ENCODE measurements at places on chromosomes 16 and 17.

DNA sequence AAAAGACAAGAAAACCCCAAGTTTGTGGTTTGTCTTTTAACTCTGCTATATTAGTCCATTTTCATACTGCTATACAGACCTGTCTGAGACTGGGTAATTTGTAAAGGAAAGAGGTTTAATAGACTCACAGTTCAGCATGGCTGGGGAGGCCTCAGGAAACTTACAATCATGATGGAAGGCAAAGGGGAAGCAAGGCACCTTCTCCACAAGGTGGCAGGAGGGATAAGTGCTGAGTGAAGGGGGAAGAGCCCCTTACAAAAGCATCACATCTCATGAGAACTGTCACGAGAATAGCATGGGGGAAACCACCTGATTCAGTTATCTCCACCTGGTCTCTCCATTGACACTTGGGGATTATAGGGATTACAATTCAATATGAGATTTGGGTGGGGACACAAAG, 13.5 kb upstream of the ADAM11 start:
- DNase-seq, result no peak

DNA sequence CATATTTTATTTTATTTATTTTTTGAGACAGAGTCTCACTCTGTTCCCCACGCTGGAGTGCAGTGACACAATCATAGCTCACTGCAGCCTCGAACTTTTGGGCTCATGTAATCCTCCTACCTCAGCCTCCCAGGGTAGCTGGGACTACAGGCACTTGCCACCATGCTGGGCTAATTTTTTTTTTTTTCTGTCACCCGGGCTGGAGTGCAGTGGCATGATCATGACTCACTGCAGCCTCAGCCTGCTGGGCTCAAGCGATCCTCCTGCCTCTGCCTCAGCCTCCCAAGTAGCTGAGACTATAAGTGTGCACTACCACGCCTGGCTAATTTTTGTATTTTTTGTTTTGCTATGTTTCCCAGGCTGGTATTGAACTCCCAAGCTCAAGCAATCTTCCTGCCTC, 17.1 kb downstream of the UNC45B start:
- no peak for DNase-seq

DNA sequence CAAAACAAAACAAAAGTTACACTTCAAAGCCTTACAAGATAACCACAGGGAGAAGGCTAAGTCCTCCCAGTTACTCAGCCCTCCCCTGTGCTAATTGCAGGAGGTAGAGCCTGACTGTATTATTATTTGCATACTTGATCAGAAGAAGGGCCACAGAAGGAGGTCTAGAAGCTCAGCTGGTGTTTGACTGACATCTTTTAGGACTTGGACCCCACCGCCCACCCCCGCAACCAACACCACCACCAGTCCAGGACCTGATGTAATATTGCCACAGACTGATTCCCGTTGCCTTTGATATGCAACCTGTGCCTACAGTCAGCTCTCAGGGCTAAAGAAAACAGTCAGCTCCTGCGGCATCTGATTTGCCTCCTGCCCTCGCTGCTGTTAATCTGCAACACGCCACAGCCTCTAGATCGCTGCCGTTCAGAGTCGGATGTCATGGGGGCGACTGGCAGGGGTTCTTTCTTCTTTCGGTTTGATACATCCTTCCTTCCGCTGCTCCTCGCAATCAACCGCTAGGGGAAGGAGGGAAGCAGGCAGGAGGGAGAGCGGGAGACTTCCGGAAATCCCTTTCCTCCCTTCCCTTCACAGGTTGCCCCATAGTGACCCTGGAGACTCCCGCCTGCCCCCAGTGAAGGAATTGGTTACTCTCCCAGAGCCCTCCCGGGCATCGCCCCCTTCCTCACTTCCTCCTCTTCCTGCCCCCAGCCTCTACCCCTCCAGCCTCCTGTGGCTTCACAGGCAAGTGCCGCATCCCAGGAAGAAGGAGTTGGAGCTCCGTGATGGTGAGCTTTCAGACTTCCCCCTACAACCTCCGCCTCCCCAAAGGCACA, 90.5 kb upstream of the SOX9 start:
- peak; percentile 39 for DNase-seq

GRCh38 chr16:88672776-88673175, 9.9 kb upstream of the MVD start:
- DNase-seq, result no peak

DNA sequence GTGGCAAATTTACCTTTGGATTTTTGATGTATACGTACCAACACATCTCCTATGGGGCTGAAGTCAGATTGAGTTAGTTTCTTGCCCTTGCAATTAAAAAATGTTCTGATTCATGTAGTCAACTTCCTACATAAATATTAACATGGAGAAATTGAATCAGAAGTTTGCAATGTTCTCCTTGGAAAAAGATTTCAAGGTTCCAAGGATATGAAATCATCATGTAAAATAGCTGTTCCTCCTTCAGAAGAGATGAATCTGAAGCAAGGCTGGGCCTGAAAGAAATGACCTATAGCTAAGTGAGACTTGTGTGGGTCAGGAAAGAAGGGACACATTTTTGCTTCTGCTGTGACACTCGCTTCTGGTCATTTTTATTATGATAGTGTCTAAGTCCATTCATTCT, 131.7 kb downstream of the RGS9 start:
- DNase-seq, result no peak

- DNase-seq, result no peak
Observed at GRCh38 chr16:61909074-61909473, 127.2 kb downstream of the CDH8 start.

GRCh38 chr16:24174957-24175356, 81.2 kb upstream of the CACNG3 start:
- DNase-seq, result no peak

- DNase-seq, result no peak
Observed at GRCh38 chr17:19470530-19471261, 59.7 kb downstream of the RNF112 start.

DNA sequence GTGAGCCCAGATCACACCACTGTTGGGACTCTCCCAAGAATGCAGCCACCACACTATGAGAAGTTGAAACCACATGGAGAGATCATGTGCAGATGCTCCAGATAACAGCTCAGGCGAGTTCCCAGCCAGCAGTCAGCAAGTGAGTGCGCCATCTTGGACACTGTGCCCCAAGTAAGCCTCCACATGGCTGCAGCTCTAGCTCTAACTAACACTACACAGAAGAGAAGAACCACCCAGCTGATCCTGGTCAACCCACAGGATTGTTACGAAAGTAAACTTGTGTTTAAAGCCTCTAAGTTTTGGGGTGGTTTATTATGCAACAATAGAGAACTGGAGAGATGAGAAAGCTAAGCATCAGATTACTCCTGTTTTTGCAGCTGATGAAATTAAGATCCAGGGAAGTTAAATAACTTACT, 25.8 kb downstream of the SLC38A7 start:
- peak; percentile 8 for DNase-seq

GRCh38 chr16:1871974-1872635, at the start of gene MEIOB:
TSS of gene MEIOB (minus strand) at chr16:1872164. CDS start at chr16:1868175, 3,989 bp downstream.
- no peak for DNase-seq

DNA sequence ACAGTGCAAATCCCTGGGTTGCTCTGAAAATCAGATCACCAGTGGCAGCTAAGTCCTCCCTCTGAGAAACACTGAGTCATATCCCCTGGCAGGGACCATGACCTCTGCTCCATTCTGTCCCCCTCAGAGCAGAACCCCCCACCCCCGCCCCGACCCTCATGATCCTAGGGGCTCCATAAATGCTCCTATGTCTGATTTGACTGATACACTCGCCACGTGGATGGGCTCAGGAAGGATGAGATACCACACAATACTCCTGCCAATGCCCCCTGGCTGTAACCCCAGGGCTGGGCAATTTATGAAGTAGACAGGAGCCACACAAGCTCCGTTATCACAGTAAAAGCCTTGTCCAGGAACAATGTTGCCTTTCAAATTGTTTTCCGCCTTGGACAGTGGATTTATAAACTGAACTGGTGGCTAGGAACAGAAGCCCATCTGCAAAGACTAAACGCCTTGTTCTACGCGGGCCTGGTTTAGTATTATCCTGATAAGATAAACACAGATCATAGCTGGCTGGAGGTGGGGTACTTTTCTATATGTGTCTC, 394.8 kb downstream of the SLC39A11 start:
- no peak for DNase-seq

DNA sequence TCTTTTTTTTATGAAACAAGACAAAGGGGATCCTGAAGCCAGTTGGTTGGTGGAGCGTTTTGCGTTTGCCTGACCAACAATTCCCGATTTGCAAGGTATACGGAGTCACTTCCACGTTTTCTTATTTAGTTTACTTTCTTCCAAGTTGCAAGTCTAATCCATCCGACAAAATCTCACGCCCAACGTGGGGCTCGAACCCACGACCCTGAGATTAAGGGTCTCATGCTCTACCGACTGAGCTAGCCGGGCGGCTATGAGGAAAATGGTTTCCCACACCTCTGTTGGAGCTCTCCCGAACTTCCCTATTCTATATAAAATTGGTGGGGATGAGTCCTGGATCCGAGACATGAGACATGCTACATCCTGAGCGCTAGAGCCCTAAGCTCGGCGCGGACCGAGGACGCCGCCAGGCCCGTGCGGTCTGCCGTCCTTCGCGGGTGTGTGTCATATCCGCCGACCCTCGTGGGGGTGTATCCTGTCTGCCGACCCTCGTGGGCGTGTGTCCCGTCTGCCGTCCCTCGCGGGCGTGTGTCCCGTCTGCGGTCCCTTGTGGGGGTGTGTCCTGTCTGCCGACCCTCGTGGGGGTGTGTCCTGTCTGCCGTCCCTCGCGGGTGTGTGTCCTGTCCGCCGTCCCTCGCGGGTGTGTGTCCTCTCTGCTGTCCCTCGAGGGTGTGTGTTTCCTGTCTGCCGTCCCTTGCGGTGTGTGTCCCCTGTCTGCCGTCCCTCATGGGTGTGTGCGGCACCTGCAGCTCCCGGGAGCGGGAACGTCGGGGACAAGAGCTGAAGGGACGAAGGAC, 22.6 kb downstream of the ZNF213 start:
- DNase-seq, result peak; percentile 89

Measured in fibroblast of skin of left quadriceps (primary cell).